ENCODE measurements at places on chromosomes 6 and 20. TPM values are rescaled to one million over a fixed set of nuclear protein-coding genes. Genes with fewer than 3 reads are reported as not detected.

- no peak for DNase-seq
Observed at GRCh38 chr6:85585741-85586140, 7.9 kb downstream of the SNX14 start.

GRCh38 chr6:11956781-11957180 is 55.3 kb upstream of the HIVEP1 start:
- DNase-seq: no peak

GRCh38 chr6:49790341-49790740 is 3.3 kb upstream of the PGK2 start:
- no peak for DNase-seq

Gene TMEM244
- not detected for total RNA-seq

DNA sequence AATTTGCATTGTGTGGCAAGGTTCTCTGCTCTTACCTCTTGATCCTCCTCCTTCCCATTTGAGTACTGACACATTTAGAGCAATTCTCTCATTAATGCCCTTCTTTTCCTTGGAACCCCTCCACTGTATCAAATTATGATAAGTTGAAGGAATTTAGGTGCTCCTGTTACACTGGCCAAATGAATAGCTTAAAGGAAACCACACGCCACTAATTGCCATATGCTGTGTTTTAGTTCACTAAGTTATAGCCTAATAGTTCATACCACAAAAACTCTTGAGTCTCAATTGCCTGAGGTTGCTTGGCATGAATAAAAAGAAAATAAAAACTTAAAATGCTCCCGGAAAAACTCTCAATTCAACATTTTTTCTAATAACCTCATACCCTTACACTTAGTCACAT is 1239.3 kb downstream of the EPHA7 start:
- no peak for DNase-seq

DNA sequence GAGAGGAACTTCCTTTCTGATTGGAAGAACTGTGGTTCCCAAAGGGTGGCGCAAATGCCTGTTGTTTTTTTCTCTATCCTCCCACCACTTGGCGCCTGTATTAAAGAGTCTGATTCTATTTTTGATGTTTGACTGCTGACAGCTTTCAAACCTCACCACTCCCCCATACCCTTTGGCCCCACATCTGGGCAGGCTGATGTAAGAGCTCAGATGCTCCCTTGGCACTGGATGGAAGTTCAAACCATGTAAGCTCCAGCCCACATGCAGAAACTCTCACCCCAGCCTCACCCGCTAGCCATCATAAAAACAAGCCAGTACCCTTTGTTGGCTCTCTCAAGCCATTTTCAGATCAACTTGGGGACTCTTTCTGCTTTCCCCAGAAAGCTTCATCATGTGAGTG is 20.0 kb upstream of the TMEM14A start:
- no peak for DNase-seq

DNA sequence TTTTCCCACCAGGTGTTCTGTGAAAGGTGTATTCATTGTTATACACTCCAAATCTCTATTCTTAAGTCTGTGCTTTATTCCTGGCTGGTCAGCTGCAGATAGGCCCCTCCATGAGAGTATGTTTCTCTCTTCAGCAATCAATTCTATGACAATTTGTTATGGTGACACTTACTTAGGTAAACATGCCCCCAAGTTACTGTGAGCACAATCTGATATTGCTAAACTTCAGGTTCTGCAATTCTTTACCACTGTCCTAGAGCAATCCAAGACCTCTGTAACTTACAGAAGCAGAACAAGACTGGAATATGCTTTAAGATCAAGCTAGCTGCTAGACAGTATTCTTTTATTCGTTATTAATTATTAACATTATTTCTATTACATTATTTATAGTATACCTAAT is 391.9 kb downstream of the FRK start:
- no peak for DNase-seq

DNA sequence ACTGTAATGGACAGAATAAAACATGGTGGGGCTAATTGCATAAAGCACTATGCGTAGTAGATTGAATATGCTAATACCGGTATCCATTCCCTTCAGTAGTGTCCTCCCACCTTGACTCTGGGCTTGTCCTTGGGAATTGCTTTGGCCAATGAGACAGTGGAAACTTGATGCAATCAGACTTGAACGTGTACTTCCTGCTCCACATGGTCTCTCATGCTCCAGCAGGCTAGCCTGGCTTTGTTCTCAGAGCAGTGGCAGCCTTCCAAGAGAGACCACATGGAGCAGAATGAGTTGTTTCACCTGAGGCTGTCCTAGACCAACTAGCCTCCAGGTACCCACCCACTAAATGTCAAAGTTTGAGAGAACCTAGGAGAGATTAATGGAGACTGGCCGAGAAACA is 37.0 kb upstream of the BTBD3 start:
- peak; percentile 19 for DNase-seq

DNA sequence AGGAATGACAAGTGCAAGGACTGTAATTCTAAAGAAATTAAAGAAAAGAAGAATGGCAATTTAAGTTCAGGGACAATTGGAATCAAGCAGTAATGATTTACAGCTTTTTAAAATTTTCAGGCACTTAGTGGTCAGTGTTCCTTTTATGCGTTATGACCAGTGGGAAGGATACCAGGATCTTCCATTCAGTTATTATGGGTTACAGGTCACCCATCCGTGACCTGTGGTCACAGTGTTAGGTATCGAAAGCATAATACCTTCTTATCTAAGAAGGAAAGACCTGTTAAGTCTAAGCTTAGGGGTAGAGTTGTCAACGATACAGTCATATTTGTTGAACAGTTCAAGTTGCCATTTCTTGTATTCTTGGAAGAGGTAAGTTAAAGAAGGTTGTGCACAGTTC is 253.8 kb downstream of the LAMA2 start:
- no peak for DNase-seq

DNA sequence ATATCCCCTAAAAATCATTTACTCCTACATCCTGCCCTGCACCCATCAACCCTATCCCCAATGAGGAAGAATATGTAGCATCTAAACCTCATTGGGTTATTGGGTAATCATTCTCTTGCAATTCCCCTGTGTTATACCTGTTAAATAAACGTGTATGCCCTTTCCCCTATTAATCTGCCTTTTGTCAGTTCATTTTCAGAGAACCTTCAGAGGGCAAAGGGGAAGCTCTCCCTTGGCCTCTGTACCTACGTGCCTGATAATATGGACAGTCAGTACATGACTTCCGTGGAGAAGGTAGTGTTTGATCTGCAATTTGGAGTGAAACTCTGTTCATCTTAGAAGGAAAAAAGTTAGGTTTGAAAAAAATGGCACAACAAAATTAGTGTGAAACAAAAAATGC is 173.5 kb upstream of the RUNX2 start:
- DNase-seq: no peak

DNA sequence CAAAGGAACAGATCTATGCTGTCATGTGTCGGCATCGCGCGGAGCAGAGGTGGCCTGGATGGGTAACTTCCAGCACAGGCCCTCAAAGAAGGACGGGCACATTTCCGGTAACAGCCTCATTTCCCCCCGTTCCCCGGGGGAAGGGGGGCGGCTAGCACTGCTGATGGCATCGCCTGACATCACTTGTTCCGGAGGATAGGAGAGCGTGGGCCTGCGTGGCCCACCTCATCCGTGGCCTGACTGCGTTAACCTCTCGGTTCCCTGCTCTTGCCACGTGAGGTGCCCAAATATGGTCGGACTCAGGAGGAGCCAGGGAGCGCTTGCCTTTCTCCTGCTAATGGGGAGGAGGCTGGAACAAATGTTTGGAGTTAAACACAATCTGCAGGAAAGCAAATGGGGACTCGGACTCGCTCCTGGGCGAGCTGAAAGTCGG is at the start of gene AKAP12:
Gene AKAP12 (plus strand): TSS at position 365 of the 433 bp plus-strand sequence. CDS start 596 bp downstream, outside the sequence.
- DNase-seq: no peak

DNA sequence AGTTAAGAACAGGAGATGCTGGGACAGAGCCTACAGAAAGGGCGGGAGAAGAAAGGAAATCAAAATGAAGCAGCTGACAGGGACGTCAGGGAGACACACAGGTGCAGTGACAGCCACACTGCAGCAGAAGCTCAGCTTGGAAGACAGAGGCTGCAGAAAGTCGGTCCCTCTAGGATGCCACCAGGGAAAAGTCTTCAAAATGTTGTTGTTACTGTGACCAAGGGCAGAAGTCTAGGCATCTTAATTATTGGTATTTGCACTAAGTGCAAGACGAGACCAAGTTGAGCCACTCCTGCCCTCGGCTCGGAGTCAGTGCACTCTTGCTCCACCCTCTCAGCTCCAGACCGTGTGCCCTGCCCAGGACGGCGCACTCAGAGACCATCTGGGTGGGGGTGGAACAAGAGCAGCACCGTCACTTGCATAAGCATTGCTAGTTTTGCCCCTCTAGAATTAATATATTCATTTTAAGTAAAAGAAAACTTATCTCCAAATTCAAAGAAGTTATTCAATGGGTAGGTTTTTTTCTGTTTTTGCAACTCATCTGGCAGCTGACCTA is 2.6 kb downstream of the PRR18 start:
- no peak for DNase-seq

GRCh38 chr20:47642118-47642517 is 140.4 kb downstream of the NCOA3 start:
- no peak for DNase-seq

Gene FAM162B
- total RNA-seq: not detected

- peak; percentile 34 for DNase-seq
Observed at GRCh38 chr6:85418059-85418458, 31.8 kb upstream of the NT5E start.

Gene VSX1
- total RNA-seq: not detected

DNA sequence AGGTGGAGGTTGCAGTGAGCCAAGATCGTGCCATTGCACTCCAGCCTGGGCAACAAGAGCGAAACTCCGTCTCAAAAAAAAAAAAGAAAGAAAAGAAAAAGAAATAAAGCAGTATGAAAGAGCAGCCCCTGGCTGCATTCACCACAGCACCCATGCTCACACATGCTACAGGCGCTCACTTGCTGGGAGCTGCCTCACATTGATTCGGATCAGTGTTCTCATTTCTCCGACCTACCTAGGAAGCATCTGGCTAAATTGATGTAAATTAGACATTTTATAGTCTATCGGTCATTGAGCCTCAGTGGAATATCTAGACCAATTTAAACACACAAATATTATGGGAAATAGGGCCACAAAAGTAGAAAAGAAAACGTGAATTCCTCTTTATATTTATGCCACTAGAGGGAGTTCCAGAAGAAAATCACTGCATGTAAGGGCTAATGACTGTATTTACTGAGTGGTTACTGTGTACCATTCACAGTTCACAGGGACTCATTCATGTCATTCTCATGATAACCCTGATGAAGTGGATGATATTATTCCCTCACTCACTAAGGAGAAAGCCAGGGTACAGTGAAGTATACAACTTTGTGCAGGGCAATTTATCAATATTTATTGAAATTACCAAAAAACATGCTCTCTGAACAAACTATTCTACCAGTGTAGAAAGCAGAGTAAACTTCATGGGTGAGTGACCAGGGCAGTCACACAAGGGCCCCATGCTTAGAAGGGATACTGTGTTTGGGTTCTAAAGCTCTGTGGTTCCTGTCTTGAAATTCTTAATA is 5.3 kb upstream of the MOG start:
- peak; percentile 48 for DNase-seq

DNA sequence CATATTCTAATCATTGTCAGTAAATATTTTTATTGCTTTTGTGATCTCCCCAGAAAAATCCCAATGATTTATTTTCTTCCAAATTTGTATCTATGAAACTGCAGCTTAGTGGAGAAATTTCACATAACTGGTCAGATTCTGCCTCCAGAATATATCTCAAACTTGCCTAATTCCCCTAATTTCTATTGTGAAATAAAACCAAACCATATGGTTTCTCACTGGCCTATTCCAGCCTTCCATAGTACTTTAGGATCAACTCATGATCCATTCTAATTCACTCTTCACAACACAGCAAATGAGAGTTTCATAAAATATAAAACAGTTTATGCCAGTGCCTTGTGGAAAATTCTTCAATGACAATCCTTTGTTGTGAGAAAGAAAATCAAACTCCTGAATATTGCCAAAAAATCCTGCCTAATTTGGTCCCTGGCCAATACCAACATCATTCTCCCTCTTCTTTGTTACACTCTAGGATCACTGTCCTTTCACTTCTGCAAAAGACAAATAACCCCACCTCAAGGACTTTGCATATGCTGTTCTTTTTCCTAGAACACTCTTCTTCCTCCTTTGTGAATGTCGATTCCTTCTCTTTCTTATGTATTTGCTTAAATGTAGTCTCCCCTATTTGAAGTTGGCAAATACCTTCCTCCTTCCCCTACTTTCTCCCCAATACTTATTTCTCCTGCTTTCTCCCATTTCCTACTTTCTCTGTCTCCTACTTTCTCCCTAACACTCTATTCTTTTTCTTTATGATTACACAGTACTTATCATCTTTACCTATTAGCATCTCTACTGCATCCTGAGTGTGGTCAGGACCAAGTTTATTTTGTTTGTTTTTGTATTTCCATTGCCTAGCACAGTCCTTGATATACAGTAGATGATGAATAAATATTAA is 587.5 kb downstream of the RFPL4B start:
- DNase-seq: no peak

Gene TRIM39
- 13.6 TPM for total RNA-seq

Gene SLC17A2
- total RNA-seq: not detected

Gene CRYBG1
- total RNA-seq: 31.7 TPM

DNA sequence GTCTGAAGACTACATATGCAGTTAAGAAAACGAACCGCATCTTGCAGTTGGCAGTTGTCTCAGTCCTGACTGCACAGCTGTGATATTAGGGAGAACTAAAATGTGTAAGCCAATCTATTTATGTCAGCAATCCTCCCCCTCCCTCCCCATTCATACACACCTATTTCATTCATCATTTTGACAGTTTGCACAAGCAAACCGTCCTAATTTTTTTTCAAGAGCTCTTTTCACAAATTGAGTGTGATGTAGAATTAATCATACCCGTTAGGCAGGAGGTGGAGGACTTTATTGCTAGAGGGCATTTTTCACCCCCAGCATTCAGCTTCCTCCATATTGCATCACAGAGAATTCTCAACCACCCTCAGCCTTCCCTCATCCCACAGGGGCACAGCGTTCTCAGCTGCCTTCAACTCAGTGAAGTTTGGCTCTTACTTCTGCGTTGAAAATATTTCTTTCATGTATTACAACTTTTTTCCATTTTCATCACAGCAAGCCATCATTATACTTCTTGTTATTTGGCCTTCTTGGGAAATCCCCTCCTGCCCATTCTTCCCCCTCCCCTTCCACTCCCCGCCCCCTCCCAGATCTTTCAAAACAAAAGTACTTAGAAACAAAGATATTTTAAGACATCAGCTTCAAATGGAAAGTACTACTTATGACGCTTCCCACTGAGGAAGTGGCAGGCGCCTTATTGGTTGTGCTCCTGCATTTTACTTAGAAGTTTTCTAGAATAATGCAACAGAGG is 37.5 kb downstream of the NOX3 start:
- no peak for DNase-seq

DNA sequence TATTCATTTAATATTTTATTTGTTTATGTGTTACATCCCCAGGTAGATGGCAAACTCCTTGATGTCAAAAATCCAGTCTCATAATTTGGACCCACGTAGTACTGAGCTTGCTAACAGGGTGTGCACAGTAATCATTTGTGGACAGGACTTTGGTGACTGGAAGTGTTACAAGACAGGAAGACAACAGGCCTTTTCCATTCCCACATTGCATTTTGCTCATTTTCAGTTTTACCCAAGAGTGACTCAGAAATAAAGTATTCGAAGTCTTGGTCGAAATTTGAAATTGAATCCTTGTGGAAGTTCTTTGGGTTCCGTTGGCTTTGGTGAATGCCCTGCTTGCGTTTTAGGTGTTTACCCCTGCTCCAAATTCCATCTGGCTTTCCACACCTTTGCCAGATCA is 63.0 kb upstream of the THBS2 start:
- DNase-seq: no peak

GRCh38 chr6:143276436-143276835 is 174.1 kb downstream of the ADAT2 start:
- no peak for DNase-seq

Gene ULBP2
- 3.2 TPM for total RNA-seq

GRCh38 chr6:25447570-25447929 is 168.4 kb downstream of the CARMIL1 start:
- DNase-seq: no peak

Gene UQCC2
- total RNA-seq: 43.4 TPM

Measured in HT-29 (cell line).